ENCODE measurements at places on chromosomes 2 and 18.

- no peak for DNase-seq
These were observed 62.6 kb downstream of the DNMT3A start for GRCh38 chr2:25279091-25279651.

- DNase-seq: no peak
These were observed 42.0 kb upstream of the CREB1 start for GRCh38 chr2:207487650-207488311.

DNA sequence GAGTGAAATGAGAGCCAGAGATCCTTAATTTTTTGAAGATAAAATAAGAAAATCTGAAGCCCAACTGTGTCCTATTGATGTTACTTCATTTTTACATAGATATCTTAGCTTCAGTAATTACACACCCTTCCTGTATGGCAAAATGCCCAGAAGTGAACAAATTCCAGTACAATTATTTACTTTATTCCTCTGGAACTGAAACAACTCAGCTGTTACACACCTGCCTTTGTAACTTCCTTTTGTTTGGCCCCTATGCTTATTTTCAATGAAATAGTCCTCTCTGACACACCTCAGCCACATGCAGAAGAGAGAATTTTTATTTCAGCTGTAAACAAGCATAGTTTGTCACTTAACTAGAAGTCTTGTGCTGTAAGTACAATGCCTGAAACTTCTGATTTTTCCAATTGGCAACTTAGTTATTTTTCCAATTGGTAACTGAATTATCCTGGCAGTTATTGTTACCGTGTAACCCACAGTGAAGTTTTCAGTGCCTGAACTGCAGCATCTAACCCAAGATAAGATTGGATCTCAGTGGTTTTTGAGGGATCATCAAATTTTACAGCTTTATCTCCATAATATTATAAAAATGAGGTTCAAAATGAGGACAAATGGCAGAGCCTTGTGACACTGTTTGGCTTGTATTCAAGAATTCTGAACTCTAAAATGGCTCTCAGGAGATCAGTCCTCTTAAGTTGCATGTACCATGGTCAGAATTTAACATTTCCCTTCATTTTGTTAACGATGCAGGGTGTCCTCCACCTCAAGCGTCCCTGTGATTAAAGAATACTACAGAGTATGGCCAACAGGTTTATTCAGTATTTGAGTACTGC is 82.6 kb downstream of the PKP4 start:
- DNase-seq: no peak

- DNase-seq: no peak
These were observed 76.2 kb downstream of the KIAA2012 start for GRCh38 chr2:202149155-202149762.

DNA sequence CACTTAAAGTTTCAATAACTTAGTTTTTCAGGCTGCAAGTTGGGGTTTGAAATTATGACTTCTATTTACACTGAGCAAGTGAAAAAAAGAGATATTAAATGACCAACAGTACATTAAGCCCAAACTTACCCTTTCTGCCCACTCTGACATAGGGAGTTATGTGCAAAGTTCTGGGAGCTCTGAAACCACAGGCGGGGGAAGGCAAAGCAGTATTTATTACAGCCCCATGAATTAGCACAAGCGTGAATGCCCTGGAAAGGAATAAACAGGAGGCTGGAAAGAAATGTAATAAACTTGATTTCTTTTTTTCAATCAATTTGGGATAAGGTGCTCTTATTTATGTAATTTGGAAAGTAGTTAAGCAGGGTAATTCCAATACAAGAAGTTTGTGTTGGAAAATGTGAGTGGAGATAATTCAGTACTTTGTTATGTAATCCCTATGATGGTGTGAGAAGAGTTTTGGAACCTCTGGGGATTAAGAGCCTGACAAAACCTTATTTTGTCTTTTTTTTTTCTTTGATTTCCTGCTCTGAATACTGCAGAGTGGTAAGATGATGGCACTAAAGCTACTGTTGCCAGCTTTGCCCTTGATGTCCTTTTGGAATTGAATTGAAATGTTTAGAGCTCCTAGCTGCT is 351.5 kb downstream of the ARHGAP15 start:
- DNase-seq: no peak

- no peak for DNase-seq
These were observed 52.8 kb upstream of the TMEM182 start for GRCh38 chr2:102708847-102709559.

- DNase-seq: no peak
These were observed 268.4 kb downstream of the TCF4 start for GRCh38 chr18:55319459-55320193.

DNA sequence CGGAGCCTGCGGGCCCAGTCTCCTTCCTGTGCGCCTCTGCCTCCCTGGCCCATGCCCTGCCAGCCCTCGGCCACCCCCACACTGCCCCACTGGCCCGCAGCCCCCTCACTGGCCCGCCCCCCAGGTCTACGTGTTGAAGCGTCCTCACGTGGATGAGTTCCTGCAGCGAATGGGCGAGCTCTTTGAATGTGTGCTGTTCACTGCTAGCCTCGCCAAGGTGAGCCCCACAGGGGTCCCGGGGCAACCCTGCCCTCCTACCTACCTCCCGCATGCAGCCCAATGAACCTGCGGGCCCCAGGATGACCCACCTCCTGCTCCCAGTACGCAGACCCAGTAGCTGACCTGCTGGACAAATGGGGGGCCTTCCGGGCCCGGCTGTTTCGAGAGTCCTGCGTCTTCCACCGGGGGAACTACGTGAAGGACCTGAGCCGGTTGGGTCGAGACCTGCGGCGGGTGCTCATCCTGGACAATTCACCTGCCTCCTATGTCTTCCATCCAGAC is 3.3 kb downstream of the CTDSP1 start:
- no peak for DNase-seq

DNA sequence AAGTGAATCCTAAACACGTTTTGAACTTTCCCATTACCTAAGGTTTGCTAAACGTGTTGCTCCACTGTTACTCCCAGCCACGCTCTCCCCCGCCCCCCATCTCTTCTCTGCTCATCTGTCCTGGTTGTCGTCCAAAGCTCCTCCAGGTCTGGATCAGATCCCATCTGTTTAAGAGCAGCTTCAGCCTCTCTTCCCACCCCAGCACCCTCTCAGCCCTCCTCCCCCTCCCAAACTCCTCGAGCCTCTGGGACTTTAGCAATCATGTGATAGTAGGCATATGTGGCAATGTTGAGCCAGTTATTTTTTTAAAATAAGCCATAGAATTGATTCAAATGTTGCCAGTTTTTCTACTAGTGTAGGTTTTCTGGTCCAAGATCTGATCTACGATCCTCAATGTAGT is 20.0 kb upstream of the LPIN1 start:
- DNase-seq: no peak

GRCh38 chr2:221486106-221486505 is 86.0 kb downstream of the EPHA4 start:
- no peak for DNase-seq

- DNase-seq: no peak
These were observed 8.6 kb upstream of the TEX51 start for GRCh38 chr2:126890136-126890510.

- peak; percentile 61 for DNase-seq
These were observed at the start of gene MSL3B for GRCh38 chr2:233867993-233868532. Gene MSL3B, minus strand, starts transcription at chr2:233868386.

- DNase-seq: no peak
These were observed 4.9 kb downstream of the CIDEA start for GRCh38 chr18:12258719-12259705.

DNA sequence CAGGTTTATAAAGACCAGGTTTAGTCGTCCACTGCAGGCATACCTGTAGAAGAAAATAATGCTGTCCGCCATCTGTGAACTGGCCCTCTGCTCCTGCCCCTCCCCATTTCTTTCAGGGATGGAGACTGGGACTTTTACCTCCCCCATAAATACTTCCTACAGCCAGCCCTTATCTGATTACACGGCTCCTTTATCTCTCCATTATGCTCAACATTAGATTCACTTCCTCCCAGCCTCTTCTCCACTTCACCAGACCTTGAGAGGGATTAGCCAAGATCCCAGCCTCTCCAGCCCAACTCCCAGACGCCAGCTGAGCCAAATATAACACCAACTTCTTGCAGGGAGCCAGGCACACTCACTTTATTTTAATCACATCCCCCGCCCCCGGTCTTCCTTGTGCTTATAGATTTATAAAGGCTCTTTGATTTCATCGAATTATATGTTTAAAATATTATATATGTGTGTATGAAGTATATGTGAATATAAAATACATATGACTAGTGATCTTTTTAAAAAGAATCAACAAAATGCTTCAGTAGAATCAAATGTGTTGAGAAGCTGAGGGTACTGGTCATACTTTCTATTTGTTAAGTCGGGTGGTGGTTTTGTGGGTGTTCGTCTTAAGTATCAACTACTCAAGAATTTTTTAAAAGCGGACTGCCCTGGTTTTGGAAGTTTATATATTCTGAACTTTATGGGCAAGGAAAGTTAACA is 81.0 kb downstream of the SPRED2 start:
- DNase-seq: no peak

GRCh38 chr2:162219426-162219825 is 23.8 kb downstream of the FAP start:
- DNase-seq: no peak

- DNase-seq: no peak
These were observed 84.1 kb upstream of the MGAT5 start for GRCh38 chr2:134169788-134170187.

DNA sequence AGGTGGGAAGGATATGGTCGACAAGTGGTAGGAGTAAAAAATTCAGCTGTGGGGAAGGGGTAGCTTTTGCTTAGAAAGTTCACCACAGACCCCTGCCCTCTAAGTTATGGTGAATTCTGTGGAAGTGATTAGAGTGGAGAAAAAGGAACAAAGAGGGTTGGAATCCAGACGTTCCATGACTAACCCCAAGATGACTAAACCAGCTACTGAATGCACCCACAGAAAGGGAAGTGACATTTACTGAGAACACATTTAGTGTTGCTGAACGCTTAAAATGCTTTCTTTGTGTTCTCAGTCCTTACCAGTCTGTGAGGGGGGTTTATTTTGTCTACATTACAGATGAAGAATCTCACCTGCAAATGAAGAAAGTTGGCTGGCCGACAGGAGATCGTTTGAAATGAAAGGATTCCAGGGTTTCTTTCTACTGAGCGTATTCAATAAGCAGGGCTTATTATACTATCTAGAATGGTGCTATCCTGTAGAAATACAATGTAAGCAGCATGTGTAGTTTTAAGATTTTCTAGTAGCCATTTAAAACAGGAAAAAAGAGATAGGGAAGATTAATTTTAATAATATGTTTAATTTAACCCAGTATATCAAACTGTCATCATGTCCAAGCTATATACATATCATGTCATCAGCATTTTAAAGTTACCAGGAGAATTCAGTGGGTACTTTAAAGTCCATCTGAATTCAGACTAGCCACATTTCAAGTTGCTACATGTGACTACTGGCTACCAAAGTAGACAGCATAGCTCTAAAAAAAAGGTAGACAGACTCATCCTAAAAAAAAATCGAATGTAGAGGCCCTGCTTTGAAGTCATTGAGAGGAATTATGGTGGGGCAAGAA is 60.1 kb downstream of the LIMS1 start:
- no peak for DNase-seq

DNA sequence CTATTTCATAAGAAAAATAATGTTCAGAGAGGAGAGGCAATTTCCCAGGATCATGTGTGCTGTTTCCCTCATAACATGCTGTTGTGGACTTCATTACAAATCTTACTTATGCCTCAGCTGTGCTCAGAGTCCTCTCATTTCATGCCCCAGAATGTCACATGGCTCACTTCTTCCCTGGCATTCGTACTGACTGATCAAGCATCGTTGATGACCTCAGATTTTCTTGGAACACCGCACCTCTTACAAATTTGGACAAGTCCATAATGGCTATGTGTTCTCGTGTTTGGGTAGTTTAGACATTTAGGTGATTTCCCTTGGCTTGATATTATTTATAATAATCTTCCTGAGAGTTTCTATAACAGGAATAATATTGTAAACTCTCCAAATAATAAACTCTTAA is 32.9 kb downstream of the SERPINB7 start:
- no peak for DNase-seq

DNA sequence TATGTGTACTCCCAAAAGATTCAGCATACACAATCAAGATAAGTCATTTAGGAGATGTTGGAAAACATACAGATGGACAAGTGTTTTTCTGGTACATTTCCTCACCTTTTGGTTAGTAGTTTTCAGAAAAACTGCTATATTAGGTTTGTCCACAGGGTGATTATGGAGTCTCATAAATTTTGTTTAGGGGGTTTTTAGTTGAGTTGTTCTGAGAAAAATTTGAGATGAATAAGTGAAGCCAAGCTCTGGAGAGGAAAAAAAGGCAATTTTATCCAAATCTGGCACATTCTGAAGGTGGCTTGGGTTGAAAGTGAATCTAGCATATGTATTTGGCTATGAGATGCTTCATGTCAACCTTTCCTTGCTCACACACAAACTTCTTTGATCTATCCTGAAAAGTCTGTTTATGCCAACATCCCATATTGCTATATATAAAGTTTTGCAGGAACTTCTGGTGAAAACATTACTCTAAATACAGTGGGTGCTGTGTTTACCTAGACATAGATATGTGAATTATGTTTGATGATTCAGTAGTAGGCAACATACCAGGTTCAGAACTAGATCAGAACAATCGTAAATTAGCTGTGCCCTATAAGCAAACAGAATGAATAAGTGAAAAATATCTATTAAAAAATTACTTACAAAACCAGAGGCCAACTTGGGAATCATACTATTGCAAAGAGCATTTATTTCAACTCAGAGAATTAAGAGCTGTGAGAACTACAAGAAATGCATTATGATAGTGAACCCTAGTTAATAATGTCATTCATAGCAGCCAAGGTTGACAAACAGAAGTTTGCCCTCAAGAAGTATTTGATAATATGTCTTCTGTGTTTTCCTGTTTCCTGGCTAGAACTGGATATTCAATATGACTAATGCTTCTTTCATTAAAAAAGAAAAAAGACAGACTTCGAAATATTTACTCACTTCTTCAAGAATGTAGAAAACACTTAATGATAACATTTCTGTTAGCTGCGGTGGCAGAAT is 552.0 kb downstream of the IRS1 start:
- no peak for DNase-seq

- no peak for DNase-seq
These were observed 151.6 kb upstream of the ZNF236 start for GRCh38 chr18:76670564-76671288.

GRCh38 chr18:56861244-56861643 is 210.1 kb downstream of the WDR7 start:
- no peak for DNase-seq

DNA sequence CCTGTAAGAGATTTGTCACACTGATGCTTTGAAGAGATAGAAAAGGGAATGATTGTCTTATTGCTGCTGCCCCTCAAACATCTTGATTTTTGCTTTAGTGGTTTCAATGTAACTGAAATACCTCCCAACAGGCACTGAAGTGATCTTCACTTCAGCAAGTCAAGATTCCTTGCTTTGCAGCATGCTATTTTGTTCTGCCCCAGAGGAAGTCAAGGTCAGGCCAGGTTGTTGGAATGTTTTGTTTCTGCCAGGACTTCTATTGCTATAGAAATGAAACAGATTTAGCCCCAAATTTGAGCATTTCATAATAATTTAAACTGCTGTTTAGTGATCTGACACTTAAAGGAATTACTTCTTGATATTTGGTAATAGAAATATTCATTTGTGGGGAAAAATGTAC is 277.6 kb downstream of the ZNF804A start:
- DNase-seq: no peak
